ENCODE measurements at places on chromosomes 5 and 9.

DNA sequence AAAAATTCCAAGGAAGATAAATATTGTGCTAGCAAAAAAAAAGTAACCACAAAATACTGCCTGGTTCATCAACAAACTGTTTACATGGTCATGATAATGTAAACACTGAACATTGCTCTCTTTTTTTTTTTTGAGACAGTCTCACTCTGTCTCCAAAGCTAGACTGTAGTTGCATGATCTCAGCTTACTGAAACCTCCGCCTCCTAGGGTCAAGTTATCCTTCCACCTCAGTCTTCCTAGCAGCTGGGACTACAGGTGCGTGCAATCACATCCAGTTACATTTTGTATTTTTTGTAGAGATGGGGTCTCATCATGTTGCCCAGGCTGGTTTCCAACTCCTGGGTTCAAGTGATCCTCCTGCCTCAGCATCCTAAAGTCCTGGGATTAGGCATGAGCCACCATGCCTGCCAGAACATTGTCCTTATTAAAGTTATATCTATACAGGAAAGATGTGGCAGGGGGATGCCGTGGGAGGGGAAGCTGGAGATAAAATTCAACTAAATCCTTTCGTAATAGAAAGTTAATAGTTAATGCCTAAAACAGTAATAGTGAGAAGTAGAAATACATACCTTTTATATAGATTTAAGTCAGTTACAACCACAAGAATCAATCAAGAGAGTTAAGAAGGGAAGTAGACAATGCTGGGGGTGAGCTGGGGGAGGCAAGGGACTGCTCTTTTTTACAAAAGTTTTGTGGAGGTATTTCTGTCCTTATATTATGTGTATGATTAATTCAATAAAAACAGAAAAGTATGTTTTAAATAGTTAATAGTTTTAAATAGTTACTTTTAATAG, 52.3 kb downstream of the RGMB start:
- H3K4me1 ChIP-seq: no peaks in the 10 kb centered on the region
- H3K27ac ChIP-seq: no peak overlapping the region
- H3K27me3 ChIP-seq: no peaks in the 10 kb centered on the region

- ATAC-seq: no peak
- H3K27ac ChIP-seq: no peak overlapping the region
- no peaks in the 10 kb centered on the region for H3K36me3 ChIP-seq
- H3K27me3 ChIP-seq: no peaks in the 10 kb centered on the region
- no peak overlapping the region for H3K4me3 ChIP-seq
- H3K4me1 ChIP-seq: no peaks in the 10 kb centered on the region
Measured at GRCh38 chr5:17000291-17000939, 64.3 kb upstream of the MYO10 start.

DNA sequence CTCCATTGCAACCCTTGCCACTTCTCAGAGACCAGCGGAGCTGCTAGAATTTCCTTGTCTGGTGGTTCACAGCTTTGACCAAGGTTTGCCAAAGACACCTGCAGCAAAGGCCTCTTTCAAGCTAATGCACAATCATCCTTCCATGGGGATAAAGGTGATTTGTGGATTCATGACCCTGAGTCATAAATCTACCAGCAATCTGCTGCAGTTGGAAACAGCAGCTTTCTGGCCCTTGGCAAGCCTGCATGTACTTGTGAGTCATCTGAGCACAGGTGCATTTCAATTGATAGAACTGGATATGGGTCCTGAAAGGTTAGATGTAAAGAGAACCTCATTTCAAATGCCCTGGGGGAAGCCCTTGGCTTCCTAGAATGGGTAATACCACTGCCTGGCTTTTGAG, 21.6 kb upstream of the TCF7 start:
- H3K4me3 ChIP-seq: no peak overlapping the region
- H3K36me3 ChIP-seq: no peaks in the 10 kb centered on the region
- ATAC-seq: no peak
- H3K4me1 ChIP-seq: no peaks in the 10 kb centered on the region

DNA sequence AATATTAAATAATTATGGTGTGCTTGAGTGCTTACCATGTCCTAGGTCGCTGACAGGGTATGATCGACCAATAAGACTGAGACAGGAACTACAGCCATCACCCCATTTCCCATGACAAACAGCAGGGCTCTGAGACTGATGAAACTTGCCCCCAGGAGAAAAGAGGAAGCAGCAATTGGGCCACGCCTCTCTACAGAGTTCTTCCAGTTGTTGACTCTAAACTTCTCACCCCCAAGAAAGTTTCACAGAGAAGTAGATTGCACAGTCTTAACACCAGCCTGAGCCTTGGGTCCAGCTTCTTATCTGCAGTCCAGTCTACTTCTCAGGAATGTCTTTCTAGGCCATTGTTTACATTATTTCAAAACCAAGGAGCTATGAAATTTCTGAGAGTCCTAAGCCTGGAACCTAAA, 182.2 kb upstream of the ANKRD55 start:
- no peaks in the 10 kb centered on the region for H3K4me1 ChIP-seq
- no peaks in the 10 kb centered on the region for H3K36me3 ChIP-seq
- H3K4me3 ChIP-seq: no peak overlapping the region
- peak; percentile 78 for ATAC-seq

GRCh38 chr9:110013064-110013463, 194.9 kb downstream of the C9orf152 start:
- no peak overlapping the region for H3K4me3 ChIP-seq
- ATAC-seq: no peak
- no peak overlapping the region for H3K27ac ChIP-seq

DNA sequence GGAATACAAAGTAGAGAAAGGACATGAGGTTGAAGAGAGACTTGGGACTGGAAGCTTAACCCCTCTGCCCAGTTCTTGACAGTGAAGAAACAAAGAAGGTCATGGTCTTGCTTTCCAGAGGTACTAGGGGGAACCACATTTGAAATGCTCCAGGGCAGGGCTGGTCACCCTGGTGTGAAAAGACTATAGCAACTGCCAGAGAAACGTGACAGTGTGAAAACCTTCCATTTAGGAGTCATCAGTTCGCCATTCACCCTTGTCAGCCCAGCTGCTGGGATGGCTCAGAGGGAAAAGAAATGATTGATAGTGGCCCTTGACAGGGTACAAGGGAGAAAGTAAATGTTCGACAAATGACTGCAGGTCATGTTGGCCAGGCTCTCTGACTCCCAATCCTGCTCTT, 56.7 kb downstream of the MAT2B start:
- no peak for ATAC-seq
- H3K4me1 ChIP-seq: no peaks in the 10 kb centered on the region
- no peaks in the 10 kb centered on the region for H3K36me3 ChIP-seq
- no peak overlapping the region for H3K27ac ChIP-seq
- no peak overlapping the region for H3K4me3 ChIP-seq

GRCh38 chr5:171158581-171158980, 150.5 kb upstream of the TLX3 start:
- no peak overlapping the region for H3K4me3 ChIP-seq
- H3K27me3 ChIP-seq: no peaks in the 10 kb centered on the region
- H3K4me1 ChIP-seq: no peaks in the 10 kb centered on the region
- H3K36me3 ChIP-seq: no peaks in the 10 kb centered on the region
- no peak overlapping the region for H3K27ac ChIP-seq

DNA sequence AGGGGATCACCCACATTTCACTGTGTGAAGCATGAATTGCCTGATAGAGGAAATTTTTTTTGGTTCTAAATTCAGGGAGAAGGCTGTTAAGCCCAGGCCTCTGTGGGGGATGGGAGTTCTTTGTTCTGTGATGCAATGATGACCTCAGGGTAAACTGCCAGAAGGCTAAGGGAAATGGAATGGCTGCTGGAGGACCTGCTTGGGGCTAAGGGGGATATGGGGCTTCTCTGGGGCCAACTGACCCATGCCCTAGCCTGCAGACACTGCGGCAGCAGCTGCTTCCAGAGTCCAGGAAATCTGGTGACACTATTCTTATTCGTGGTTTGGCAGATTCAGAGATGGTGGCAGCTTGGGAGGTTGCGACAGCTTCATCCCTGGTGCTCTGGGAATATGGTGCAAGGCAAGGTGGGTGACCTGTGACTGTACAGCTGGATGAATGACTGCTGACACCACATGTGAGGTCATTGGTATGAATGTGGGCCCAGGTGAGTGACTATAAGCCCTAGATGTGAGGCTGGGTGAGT, 30.3 kb downstream of the VCP start:
- H3K4me3 ChIP-seq: no peak overlapping the region
- ATAC-seq: no peak

GRCh38 chr5:132233081-132233480, 5.4 kb upstream of the P4HA2 start:
- H3K36me3 ChIP-seq: no peaks in the 10 kb centered on the region
- no peak overlapping the region for H3K27ac ChIP-seq
- peaks cover 4% of the 10 kb centered on the region for H3K4me1 ChIP-seq
- H3K27me3 ChIP-seq: no peaks in the 10 kb centered on the region

- no peak overlapping the region for H3K4me3 ChIP-seq
- H3K27ac ChIP-seq: no peak overlapping the region
- no peak for ATAC-seq
- no peaks in the 10 kb centered on the region for H3K36me3 ChIP-seq
- H3K4me1 ChIP-seq: no peaks in the 10 kb centered on the region
- H3K27me3 ChIP-seq: no peaks in the 10 kb centered on the region
Measured at GRCh38 chr5:76602094-76602726, 21.0 kb downstream of the F2RL2 start.

- no peaks in the 10 kb centered on the region for H3K27me3 ChIP-seq
- no peak overlapping the region for H3K4me3 ChIP-seq
- no peak overlapping the region for H3K27ac ChIP-seq
Measured at GRCh38 chr5:16588434-16589214, 28.2 kb downstream of the RETREG1 start.

- H3K4me3 ChIP-seq: peak overlapping the region; percentile 65
- peaks cover 3% of the 10 kb centered on the region for H3K4me1 ChIP-seq
- peak; percentile 94 for ATAC-seq
- no peaks in the 10 kb centered on the region for H3K36me3 ChIP-seq
- H3K27ac ChIP-seq: peak overlapping the region; percentile 99
Measured at GRCh38 chr5:6712577-6713273, 507 bp upstream of the TENT4A start.

DNA sequence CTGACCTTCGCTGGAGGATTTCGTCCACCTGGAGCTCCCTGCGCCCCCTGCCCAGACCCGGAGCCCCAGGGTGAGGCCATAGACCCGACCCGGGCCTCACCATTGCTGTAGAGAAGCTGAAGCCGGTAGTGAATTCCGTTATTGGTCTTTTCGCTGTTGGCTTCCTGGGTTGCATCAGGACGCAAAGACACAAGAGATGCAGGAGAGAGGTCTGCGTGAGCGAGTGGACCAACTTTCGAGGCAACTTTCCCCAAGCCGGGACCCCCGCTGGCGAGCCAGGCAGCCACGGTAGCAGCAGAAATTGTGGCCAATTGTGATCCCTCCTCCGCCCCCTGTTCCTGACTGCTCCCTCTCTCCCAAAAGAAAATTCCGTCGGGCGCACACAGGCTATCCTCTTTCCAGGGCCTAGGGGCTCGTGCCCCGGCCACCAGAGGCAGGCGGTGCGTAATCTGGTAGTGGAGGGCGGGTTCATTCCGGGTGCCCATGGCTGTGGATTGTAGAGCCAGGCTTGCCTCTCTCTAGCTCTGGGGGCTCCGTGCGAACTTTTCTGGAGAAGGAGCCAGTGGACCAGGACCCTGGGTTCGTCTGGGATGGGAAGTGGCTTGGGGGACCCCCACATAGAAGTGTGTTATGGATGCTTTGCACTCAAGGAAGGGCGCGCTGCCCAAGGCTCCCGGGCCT, 3.3 kb downstream of the EBF1 start:
- H3K27me3 ChIP-seq: peaks cover 70% of the 10 kb centered on the region
- peaks cover 7% of the 10 kb centered on the region for H3K4me1 ChIP-seq

DNA sequence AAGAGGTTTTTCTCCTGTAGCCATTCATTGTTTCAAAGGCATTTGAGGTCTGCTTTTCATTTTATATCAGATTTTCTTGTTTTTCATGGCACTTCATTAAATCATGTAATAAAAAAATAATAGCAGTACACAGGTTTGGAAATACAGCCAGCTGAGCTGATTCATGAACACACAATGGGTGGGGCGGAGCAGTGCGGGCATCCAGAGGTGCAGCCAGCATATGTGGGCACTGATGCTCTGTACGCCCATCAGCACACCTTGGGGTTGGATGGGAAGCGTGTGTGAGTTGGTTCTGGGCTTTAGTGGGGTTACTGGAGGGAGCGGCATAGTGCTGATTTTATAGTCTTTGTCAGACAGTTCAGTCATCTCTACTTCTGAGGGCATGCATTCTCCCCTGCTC, 54.2 kb upstream of the IRX4 start:
- no peak overlapping the region for H3K4me3 ChIP-seq
- ATAC-seq: no peak
- peaks cover 20% of the 10 kb centered on the region for H3K36me3 ChIP-seq

GRCh38 chr5:73789851-73790281, 163.9 kb downstream of the ARHGEF28 start:
- ATAC-seq: no peak
- no peaks in the 10 kb centered on the region for H3K27me3 ChIP-seq
- H3K4me1 ChIP-seq: peaks cover 9% of the 10 kb centered on the region
- no peak overlapping the region for H3K27ac ChIP-seq
- H3K36me3 ChIP-seq: no peaks in the 10 kb centered on the region
- no peak overlapping the region for H3K4me3 ChIP-seq

GRCh38 chr9:35872505-35872904, 2.3 kb upstream of the OR13J1 start:
- no peaks in the 10 kb centered on the region for H3K4me1 ChIP-seq
- H3K4me3 ChIP-seq: no peak overlapping the region
- no peak for ATAC-seq
- no peak overlapping the region for H3K27ac ChIP-seq

DNA sequence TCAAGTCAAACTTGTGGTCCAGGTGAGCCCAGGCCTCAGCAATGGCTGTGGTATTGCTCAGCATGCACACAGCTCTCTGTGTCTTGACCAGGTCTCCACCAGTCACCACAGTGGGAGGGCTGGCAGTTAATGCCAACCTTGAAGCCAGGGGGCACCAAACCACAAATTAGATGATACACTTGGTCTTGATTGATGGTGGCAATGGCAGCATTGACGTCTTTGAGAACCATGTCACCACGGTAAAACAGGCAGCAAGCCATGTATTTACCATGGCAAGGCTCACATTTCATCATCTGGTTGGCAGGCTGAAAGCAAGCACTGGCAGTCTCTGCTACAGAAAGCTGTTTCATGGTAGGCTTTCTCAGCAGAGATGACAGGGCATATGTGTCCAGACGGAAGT, 40.0 kb downstream of the NIM1K start:
- H3K36me3 ChIP-seq: no peaks in the 10 kb centered on the region
- H3K27me3 ChIP-seq: no peaks in the 10 kb centered on the region
- no peaks in the 10 kb centered on the region for H3K4me1 ChIP-seq
- no peak for ATAC-seq
- no peak overlapping the region for H3K4me3 ChIP-seq

DNA sequence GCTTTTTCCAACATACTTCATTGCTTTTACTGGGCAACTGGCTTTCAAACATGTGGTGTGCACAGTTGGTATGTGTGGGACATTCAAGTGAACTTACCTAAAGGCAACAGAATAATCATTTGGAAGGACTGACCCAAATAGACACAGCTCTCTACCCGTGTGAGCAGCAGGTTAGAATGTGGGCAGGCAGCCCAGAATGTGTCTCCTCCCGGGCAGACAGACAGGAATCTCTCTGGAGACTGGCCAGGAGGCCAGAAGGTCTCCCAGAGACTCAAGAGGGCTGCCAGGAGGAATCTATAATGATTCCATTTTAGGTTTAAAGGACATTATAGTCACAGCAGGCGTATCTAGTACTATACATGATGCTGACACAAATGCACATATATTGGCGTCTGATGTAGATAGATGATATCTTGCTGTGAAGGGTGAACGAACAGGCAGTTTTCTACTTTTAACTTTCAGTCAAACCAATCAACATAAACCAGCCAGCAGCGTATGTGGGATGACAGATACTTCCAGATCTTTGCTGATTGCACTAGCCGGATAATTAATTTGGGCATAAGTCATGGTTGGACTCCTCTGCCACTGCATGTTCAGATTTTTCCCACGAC, 297.4 kb upstream of the ZNF608 start:
- H3K27ac ChIP-seq: peak overlapping the region; percentile 27
- no peaks in the 10 kb centered on the region for H3K36me3 ChIP-seq
- H3K4me1 ChIP-seq: peaks cover 11% of the 10 kb centered on the region
